Glomerular endothelial cell (primary cell): ENCODE measurements at places on chromosomes 2 and 18. TPM values are rescaled to one million over a fixed set of nuclear protein-coding genes. Genes with fewer than 3 reads are reported as not detected.

Gene CCDC74A
- 19.8 and 27.8 TPM in 2 replicates for total RNA-seq

Gene SAG
- total RNA-seq: not detected in 2 replicates

Gene MROH2A
- total RNA-seq: not detected in 2 replicates

Gene MYO1B
- 109 and 232 TPM in 2 replicates for total RNA-seq

Gene SOX11
- 12.1 and 12.7 TPM in 2 replicates for total RNA-seq

DNA sequence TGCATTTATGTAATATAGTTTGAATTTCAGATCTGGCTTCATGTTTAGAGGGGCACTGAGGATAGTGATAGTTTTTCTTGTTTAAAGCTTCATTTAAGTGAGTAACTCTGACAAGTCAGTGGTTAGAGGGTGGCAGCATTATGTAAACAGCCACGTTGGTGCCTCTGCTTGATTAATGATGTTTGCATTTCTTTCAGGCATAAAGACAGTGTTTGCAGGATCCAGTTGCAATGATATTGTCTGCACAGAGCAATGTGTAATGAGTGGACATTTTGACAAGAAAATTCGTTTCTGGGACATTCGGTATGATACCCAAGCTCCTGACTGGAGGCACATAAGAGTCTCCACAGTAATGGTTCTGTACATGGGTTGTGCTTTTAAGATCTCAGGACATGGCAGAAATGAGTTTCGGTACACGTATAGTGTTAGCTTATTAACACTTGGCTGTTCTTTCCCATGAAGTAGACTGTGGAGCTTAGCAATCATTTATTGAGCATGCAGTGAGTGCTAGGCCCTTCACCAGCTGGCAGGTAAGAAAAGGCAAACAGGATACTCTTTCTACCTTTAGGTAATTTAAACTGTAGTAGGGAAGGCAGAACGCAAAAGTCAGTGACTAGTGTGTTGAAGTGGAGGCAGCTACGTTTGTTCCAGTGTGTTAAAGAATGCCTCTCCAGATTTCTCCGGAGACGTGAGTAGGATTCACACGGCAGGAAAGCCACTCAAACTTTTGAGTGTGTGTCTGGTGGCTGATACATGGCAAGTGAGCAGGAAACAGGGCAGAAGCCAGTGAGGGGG lies 17.4 kb upstream of the SAG start:
- no peak for DNase-seq

DNA sequence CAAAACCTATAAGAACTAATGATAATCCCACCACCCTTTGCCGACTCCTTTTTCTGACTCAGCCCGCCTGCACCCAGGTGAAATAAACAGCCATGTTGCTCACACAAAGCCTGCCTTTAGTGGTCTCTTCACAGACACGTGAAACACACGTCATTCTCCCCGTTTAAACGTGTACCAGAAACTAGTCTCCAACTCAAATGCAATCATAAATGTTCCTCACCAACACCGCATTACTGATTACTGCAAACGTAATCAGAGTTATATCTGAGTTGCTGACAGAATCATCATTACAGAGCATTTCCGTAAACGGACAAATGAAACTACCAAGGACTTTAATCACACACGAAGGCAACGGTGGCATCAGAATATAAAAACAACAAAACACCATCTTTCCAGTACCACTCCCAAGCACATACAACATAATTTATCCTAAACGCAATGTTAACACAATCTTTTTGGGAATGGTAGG lies 1.9 kb downstream of the CLK1 start:
- no peak for DNase-seq

GRCh38 chr18:47931718-47932103 lies 1.3 kb upstream of the SMAD2 start:
- DNase-seq: no peak

GRCh38 chr18:76493213-76494161 lies 1.6 kb downstream of the ZNF516 start:
- no peak for DNase-seq

DNA sequence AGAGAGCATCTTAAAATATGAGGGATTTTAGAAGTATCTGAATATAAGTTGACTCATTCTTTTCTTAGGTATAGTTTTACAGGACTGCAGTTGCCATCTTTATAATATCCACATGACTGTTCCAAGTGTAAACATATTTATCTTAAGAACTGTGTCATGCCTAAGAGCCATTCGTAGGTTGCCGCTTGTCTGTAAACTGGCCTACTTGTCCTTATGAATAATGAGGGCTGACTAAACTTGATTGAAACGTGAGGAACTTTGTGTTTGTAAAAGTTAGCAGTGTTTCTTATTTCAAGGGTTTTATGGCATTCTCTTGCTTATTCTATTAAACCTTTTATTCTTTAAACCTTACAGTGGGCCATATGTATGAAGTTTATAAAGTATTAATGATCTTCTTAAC lies 99.6 kb downstream of the MAP3K20 start:
- no peak for DNase-seq

DNA sequence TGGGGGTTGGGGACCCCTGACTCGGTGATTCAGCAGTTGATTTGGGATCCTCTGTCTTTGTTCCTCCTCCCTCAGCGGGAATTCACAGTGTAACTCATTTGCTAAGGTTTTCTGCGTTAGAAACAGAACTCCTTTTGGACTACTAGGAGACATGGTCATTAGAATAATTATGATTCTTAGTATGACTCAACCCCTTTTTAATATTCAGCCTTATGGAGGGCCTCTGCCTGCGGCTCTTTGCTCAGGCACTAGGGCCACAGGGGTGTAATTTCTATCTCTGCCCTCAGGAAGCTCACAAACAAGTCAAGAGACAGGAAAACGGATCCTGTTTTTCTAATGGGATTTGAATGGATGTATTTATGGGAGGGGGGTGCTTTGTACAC lies 117.4 kb downstream of the SPTBN1 start:
- no peak for DNase-seq

- DNase-seq: no peak
Observed at GRCh38 chr2:6054161-6054671, 362.0 kb downstream of the SOX11 start.

GRCh38 chr2:98058191-98058975 lies 28.6 kb upstream of the VWA3B start:
- DNase-seq: no peak

DNA sequence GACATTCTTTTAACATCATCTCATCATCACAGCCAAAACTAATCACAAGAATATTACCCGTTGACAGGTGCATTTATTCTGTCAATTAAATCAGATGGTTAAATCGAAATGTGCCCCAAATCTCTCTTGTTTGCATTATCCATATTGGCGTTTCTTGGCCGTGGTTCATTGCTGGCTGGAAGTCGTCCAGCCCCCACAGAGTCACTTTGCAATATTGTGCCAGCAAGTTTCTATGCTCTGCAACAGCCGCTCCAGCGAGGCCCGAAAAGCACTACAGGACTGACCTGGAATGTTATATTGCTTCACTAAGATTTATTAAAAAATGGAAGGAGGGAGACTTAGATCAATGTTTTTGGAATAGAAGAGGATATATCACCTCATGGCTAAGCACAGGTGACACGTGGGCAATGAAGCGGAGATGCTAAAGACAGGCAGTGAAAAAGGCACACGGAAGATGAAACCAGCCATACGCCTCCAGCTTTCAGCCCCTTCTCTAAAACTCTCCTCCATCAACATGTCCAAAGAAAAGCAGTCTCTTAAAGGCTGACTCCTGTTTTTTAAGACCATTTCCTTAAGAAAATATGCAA lies 176.8 kb upstream of the VRK2 start:
- DNase-seq: no peak

DNA sequence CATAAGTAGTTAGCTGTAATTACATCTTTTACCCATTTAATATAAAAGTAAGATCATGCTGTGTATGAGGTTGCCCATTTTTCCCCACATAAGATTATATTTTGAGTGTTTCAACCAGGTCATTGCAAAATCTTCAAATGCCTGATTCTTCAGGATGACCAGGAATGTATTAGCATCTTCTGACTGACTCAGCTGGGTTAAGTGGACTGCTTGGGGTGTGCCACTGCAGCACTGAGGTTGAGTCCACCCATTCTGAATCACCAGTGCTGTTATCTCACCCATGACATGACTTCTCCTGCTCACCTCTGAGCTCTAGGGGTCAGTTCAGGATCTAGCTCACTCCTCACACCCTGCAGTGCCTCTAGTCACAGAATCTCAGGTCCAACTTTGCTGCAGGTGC lies 576.7 kb upstream of the ZEB2 start:
- no peak for DNase-seq

DNA sequence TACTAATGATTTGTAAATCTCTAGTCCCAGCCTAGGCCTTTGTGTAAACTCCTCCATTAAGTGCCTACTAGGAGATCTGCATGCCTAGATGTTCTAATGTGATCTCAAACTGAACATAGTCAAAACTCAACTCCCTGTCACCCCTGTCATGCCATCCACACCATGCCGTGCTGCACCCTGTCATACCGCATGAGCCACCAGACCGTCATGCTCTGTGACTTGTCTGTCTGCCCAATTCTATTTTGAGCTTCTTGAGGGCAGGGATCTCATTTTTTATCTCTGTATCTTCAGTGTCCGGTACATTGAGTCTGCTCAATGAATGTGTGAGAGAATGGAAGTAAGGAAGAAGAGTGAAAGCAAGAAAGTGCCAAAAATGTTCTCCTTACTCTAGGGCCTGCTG lies 35.5 kb downstream of the GREB1L start:
- no peak for DNase-seq

- DNase-seq: no peak
Observed at GRCh38 chr2:200534572-200534971, 8.6 kb downstream of the SGO2 start.
